ENCODE measurements at places on chromosomes 6 and 20. TPM values are rescaled to one million over a fixed set of nuclear protein-coding genes. Genes with fewer than 3 reads are reported as not detected.

Gene SLC17A3
- not detected for total RNA-seq

Gene CST7
- total RNA-seq = not detected

Gene MAVS
- 34.2 TPM for total RNA-seq

Gene CALHM4
- total RNA-seq = not detected

Gene RIPOR3
- total RNA-seq = 1.6 TPM

Gene CNR1
- total RNA-seq = not detected

Gene MED23
- total RNA-seq = 24.9 TPM

Gene EHMT2
- total RNA-seq = 13.7 TPM

Gene SCRT2
- not detected for total RNA-seq

Gene GSTA3
- not detected for total RNA-seq

Gene LTA
- total RNA-seq = not detected

Gene GSTA2
- not detected for total RNA-seq

Gene LCA5
- total RNA-seq = 3.8 TPM

Gene TNXB
- 1.0 TPM for total RNA-seq

Gene PKIB
- 3.3 TPM for total RNA-seq

Gene FBXO30
- 22.7 TPM for total RNA-seq

Gene COL20A1
- 0.07 TPM for total RNA-seq

Gene TREML2
- under 0.01 TPM for total RNA-seq

Gene ESR1
- under 0.01 TPM for total RNA-seq

Gene GMPR
- total RNA-seq = 0.43 TPM

Gene ZSCAN31
- 64.0 TPM for total RNA-seq

Gene BNIP5
- not detected for total RNA-seq

Gene GSTA1
- not detected for total RNA-seq

Gene TAF8
- 16.2 TPM for total RNA-seq

Gene TUBB2B
- under 0.01 TPM for total RNA-seq

Gene HS3ST5
- not detected for total RNA-seq

Gene BPIFB4
- total RNA-seq = not detected

Gene MAP7
- 48.5 TPM for total RNA-seq

Gene DEFB127
- not detected for total RNA-seq

Gene CNKSR3
- total RNA-seq = 6.5 TPM

Gene BPIFB2
- total RNA-seq = not detected

Gene KCNK15
- total RNA-seq = 0.14 TPM

Gene GTSF1L
- total RNA-seq = not detected

Gene CYP24A1
- 4.4 TPM for total RNA-seq

Gene C20orf141
- total RNA-seq = not detected

Gene HSPA12B
- not detected for total RNA-seq

Gene PM20D2
- total RNA-seq = 9.5 TPM

Gene ATF6B
- total RNA-seq = 20.2 TPM

Gene RAB5IF
- 136 TPM for total RNA-seq

Gene ZSCAN23
- total RNA-seq = 1.7 TPM

Gene ARHGAP18
- total RNA-seq = 7.2 TPM

Gene LY6G5B
- total RNA-seq = 3.3 TPM

Gene RIN2
- total RNA-seq = 27.7 TPM

Gene GGTLC1
- total RNA-seq = not detected

Gene NHSL1
- 34.8 TPM for total RNA-seq

Gene C6orf58
- total RNA-seq = not detected

Gene SPTLC3
- total RNA-seq = 7.3 TPM

Gene CEP57L1
- total RNA-seq = 16.0 TPM

Gene BEND3
- total RNA-seq = 5.1 TPM

Gene MATN4
- total RNA-seq = 0.14 TPM

Gene VIP
- 0.14 TPM for total RNA-seq

Gene SCUBE3
- total RNA-seq = not detected

Gene CYP39A1
- total RNA-seq = 6.5 TPM

Gene SERPINB1
- 160 TPM for total RNA-seq

Gene HTR1B
- 0.68 TPM for total RNA-seq

Gene SEL1L2
- not detected for total RNA-seq

All from nasal cavity respiratory epithelium epithelial cell of viscerocranial mucosa (primary cell).